ENCODE measurements at places on chromosomes 1 and 21.

- DNase-seq = no peak
These were observed 95.0 kb downstream of the COL24A1 start for GRCh38 chr1:86061551-86061990.

DNA sequence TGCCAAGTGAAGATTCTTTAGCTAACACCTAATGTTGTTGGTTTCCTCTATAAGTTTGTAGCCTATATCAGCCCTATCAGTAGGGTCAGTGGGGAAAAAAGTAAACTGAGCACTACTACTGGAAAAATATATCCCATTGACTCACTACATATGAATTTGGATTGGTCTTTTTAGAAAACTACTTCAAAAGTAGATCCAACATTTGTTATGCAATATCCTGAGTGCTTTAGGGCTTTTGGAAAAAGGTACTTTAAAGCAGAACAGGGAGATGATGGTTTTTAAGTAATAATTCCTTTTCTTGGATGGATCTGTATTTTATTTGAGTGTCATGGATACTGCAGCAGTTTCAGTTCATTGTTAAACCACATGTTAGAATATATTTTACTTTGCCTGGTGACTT lies 7.1 kb downstream of the C1orf21 start:
- DNase-seq = no peak

DNA sequence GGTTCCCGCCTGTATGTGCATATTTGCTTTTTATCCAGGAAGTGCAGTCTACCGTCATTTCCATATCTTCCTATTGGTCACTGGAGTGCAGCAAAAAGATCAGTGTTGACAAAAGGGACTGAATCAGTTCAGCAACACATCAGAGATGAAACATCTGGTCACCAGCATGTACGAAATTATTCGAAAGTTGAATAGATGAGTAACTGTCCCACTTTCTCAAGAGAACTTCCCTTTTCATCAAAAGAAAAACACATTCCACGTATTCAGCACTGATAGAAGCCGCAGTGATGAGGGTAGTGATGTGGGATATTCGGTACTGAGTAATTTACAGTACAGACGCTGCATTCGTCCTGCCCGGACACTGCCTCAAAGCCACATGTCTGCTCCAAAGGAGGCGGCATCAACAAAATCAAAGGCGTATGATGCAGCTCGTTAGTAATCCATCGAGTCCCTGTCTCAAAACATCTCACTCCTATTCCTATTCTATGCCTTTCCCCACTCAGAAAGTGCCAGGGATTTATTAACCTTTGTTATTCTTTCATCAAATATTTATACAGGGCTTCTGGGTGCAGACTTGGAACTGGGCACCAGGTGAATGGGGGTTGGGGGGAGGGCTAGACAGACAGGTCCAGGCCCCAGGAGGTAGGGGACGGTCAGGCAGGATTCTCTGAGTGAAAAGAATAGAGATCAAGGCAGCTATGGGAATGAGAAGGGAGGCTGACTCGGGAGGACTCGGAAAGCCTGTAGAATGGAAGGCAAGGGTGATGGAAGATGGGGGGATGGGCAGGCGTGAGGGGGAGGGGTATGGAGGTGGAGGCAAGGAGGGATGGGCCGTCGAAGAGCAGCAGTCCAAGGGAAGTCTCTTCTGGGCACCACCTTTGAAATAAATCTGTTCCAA lies 79.5 kb upstream of the SLC45A1 start:
- no peak for DNase-seq

- DNase-seq = peak; percentile 25
These were observed 30.8 kb downstream of the CAPZB start for GRCh38 chr1:19454265-19455146.

- peak; percentile 52 for DNase-seq
These were observed 35.4 kb upstream of the SRSF10 start for GRCh38 chr1:24015221-24016210.

- DNase-seq = no peak
These were observed 19.8 kb upstream of the ST3GAL3 start for GRCh38 chr1:43687301-43688108.

Measured in renal cortical epithelial cell (primary cell).